ENCODE measurements at places on chromosomes 2 and 18.

DNA sequence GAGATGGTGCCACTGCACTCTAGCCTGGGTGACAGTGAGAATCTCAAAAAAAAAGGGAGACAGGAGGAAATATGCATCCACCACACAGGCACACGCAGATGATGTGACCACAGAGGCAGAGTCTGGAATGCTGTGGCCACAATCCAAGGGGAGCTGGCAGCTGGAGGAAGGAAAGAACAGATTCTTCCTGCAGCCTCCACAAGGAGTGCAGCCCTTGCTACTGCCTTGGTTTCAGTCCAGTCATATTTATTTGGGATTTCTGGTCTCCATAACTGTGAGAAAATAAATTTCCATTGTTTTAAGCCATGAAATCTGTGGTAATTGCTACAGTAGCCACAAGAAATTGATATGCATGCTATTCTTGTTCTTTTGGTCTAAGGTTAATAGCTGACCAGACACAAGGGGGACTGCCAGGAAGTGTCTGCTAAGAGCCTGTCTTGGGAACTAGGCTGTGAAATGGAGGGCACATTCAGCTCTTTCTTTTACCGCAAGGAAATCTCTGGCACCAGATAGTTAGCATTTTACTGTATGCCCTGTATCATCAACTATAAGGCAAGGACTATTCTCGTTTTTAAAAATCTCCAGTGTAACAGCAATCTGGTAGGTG lies 133.1 kb upstream of the SEC11C start:
- DNase-seq = no peak

DNA sequence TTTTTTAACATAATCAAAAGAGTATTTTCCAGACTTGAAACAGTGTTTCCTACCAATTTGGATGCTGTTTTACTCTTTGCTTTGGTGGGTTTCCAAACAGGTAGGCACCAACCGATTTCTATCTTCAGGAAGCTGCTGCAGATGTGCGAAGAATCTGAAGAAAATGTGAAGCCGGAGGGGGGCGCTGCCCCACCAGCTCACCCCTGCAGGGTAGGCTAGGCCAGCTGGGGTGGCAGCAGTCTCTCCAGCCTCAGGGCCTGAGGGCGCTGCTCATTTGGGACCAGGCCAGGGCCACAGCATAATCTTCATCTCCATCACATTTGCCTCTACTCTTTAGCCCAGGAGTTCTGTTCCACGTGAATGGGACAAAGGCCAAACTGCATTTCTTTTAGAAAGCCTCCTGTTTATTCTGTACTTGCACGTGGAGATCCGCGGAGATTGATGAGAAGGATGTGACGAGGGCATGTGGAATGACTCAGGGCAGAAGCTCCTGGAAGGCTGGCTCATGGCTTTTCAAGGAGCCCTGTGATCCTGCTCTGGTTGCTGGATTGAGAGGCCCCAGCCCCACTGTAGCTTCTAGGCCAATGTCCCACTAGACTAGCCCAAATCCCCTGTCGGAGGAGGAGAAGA lies 84.2 kb upstream of the FAM136A start:
- no peak for DNase-seq

DNA sequence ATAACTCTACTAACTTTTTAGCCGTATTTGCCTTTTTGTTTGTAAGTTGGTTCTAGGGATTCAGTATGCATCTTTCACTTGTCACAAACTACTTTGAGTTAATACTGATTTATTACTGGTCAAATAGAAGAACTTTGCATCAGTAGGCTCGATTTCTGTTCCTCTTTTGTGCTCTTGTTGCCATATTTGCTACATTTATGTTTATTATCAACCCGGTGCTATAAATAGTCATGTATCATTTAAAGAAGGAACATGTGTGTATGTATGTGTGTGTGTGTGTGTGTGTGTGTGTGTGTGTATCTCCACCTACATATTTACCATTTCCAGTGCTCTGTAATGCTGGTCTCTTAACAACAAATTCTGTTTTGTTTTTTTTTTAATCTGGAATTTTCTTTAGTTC lies 79.6 kb upstream of the B3GNT7 start:
- no peak for DNase-seq

DNA sequence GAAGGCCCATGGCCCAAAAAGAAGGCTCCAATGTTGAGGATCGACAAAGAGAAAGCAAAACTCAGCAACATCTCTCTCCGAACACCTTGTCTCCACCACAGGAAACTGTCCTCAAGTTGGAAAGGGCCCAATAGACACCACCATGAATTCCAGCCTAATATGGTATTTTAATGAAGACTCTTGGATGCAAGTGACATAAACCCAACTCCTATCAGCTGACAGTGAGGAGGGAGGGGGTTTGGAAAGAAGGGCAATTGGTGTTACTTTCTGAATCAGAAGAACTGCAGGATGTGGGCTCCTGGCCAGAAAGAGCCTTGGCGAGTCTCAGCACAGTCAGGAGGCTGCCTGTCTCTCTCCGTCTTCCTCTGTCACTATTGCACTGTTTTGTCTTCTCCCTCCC lies 40.3 kb upstream of the SIGLEC15 start:
- no peak for DNase-seq

- peak; percentile 15 for DNase-seq
Measured at GRCh38 chr2:233814056-233814835, 36.1 kb downstream of the MROH2A start.

DNA sequence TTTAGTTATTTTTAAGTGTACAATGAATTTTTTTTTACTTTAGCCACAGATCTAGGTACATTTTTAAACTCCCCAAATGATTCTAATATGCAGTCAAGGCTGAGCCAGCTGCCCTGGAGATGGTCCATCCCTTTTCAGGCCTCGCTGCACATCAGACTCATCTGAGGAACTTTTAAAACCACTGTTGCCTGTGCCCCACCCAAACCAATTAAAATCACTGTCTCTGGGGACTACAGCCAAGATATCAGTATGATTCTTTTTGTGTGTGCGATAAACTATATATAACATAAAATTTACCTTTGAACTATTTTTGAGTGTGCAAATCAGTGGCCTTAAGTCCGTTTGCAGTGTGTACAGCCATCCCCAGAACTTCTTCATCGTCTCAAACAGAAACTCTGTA lies 9.1 kb upstream of the MALT1 start:
- DNase-seq = no peak

DNA sequence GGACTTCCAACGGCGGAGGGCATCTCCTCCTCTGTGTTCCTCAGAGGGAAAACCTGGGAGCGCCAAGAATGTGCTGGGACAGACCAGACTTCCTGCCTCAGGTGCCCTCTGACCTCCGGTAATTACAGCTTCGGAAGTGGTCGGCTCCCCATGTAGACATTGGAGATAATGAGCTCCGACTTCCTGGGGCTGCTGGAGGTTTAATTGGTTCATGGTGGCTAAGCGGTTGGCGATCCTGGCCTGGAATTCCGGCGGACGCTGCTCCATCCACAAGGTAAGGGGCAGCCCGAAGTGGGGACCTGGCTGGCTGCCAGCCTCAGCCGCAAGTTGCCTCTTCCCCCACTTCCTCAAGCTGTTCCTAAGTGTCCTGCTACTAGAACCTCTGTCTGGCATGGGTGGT lies 83.2 kb upstream of the EPC2 start:
- no peak for DNase-seq

DNA sequence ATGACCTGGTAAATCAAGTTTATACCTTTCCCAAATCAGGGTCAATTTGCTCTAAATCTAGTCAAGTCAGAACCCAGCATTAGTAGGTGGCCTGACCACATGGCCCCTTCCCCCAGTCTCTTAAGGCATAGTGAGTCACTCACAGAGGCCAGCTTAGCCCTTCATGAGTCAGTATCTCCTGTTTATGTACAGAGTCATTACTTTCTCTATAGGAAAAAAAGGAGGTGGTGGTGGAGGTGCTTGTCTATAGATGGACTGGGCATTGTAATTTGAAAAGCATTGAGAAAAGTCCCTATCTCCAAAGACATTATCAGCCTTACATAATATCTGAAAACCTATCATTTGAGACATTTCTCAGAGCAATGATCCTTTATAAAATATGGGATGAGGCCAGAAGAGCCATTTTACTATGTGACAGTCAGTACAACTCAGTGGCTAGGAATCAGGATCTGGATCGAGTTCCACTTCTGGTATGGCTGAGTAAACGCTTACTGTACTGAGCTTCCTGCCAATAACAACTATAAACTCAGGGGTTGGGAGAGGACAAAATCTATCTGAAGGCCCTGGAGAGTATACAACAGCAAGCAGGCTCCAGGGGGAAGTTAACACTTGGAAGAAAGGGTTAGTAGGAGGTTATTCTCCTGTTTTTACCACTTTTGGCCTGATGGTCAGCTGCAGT lies 22.5 kb upstream of the SIGLEC15 start:
- DNase-seq = no peak

DNA sequence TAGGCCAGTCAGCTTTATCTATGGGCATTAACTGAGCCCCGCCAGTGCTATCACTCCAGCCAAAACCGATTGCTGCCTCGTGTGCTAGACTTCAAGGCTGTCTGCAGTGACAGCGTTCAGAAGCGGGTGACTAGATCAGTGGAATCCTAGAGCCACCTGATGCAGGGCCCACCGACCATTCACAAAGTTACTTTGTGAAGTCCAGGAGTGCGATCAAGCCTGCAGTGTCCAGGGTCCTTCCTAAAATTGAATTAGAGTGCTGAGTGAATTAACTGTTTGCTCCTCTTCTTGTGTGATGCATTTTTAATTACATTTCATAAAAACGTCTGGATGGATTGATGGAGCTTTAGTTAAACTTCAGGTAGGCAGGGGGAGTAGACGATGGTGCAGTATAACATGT lies 13.9 kb downstream of the PCARE start:
- no peak for DNase-seq

DNA sequence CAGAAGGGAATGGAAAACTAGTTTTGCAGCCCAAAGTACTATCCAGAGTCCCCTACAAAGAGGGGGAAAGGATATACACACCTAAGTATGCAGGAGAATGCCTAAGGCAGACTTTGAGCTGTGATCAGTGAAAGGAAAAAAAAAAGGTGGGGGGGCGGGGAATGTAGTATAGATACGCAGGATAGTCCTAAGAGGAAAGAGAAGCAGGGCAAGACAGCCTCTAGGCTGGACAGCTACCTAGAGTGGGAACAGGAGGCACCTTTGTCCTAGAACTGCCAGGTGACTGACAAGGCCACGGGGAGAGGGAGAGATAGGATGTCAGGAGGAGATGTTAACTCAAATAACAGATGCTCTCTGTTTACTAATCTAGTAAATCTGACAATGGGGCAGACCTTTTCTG lies 6.0 kb downstream of the REEP1 start:
- peak; percentile 23 for DNase-seq

GRCh38 chr18:28767727-28768211 lies 590.8 kb upstream of the CDH2 start:
- no peak for DNase-seq

GRCh38 chr2:205768341-205768740 lies 86.0 kb downstream of the NRP2 start:
- no peak for DNase-seq

GRCh38 chr2:61177727-61178549 lies 15.9 kb downstream of the C2orf74 start:
- DNase-seq = no peak

GRCh38 chr2:207088839-207089238 lies 76.9 kb downstream of the KLF7 start:
- DNase-seq = no peak

DNA sequence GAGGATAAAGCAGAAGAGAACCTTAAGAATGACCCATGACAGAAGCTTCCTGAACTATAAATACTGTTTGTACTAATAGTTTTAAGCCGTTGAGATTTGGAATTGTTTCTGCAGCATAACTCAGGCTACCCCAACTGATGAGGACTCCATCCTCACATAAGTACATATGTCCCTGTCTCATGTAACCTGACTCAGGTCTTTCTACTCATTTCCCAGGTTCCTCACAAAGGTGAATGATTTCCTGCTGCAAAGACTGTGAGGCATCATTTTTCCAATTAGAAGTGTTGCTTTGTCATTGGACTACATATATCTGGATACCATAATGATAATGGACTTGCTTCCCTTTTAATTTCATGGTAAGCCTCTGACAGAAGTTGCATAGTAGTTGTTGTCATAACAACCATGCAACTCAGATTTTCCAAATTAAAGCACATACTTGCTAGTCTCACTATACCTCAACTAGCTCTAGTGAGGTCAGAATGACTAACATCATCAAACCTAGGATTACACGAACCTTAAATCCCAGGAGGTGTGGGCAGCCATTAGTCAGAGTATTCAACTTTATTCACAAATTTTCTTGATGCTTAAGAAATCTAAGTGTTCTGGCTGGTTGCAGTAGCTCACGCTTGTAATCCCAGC lies 38.0 kb upstream of the NEDD4L start:
- DNase-seq = no peak

DNA sequence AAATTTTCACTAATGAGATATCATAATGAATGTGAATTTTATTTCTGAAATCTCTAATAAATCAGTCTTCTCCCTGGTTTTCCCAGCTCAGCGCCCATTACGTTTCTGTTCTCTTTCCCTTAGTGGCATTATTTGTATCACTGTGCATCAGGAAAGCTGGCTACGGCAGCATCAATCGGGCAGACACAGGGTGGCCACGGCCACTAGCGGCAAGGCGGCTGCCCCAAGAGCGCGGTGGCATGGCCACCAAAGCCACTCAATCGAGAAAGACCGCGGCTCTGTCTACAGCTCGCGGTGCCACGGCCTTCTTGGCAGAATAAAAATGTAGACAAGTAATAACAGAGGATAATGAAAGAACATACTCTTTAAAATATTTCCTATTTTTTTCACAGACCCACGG lies 168.0 kb downstream of the RPIA start:
- DNase-seq = no peak

DNA sequence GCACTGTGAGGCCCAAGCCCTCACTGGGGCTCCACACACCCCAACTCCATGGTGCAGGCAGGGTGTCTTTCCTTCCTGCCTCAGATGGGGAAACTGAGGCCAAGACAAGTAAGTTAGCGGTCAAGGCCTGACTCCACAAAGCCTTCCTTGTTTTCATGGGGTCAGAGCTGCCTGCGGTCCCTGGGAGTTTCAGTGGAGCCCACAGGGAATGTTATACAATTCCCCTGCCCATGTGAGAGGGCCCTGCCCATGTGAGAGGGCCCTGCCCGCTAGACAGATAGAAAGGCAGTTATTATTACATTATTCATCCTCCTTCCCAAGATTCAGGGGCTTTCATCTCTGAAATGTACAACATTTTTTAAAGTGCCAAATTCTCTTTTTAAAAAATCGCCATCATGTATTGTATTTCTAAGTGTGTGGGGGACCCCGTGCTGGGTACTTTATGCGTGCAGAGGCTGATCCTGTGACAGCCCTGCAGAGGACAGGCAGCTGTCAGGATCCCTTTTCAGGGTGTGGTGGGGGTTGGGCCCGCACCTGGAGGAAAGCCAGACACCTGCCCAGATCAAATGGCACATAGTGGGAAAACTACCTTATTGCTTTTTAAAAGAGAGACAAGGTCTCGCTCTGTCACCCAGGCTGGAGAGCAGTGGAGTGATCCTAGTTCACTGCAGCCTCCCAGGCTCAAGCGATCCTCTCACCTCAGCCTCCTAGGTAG lies 23.4 kb downstream of the FBLN7 start:
- DNase-seq = no peak

GRCh38 chr2:20451341-20451740 lies 4.5 kb downstream of the RHOB start:
- DNase-seq = no peak

All from NCI-H1694 (cell line).